Naive B cell (primary cell): ENCODE measurements at places on chromosomes 1 and 21. TPM values are rescaled to one million over a fixed set of nuclear protein-coding genes. Genes with fewer than 3 reads are reported as not detected.

DNA sequence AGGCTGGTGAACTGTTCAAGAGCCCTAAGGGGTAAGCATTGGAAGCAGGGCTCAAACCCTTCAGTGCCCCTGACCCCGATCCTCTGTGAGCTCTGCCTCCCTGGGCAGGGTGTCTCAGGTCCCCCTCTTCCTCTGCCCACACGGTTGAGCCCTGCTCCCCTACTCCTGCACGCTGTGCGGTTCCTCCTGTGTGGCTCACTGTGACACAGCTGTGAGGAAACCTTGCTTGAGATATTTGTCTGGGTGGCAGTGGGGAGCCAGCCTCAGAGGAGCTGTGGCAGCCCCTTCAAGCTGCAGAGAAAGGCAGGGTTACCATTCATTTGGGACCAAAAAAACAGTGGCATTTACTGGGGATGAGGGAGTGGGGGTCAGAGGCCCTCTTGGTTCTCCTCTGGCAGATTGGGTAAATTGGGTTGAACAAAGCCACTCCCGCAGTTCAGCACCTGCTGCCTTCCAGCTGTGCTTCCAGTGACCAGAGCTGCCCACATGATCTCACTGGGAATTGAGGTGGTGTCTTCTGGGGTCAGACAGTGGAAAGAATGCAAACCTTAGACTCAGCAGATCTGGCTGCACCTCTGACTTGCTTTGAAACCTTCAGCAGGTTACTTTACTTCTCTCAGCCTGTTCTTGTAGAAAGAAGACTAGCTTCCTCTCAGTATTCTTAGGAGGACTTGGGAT is 60.6 kb upstream of the CD1D start:
- no peak for DNase-seq
- H3K4me3 ChIP-seq = no peak overlapping the region
- H3K36me3 ChIP-seq = no peaks in the 10 kb centered on the region
- H3K27me3 ChIP-seq = peaks cover 23% of the 10 kb centered on the region
- H3K4me1 ChIP-seq = peaks cover 20% of the 10 kb centered on the region

GRCh38 chr1:236336084-236336483 is 54.3 kb upstream of the ERO1B start:
- no peak overlapping the region for H3K27ac ChIP-seq
- DNase-seq = no peak
- H3K27me3 ChIP-seq = peaks cover 4% of the 10 kb centered on the region
- no peaks in the 10 kb centered on the region for H3K4me1 ChIP-seq

- no peak overlapping the region for H3K27ac ChIP-seq
- H3K27me3 ChIP-seq = no peaks in the 10 kb centered on the region
- no peaks in the 10 kb centered on the region for H3K4me1 ChIP-seq
- DNase-seq = no peak
Observed at GRCh38 chr1:171748651-171749050, 6.8 kb upstream of the VAMP4 start.

GRCh38 chr1:36157973-36158826 is 2.2 kb downstream of the MAP7D1 start:
- no peaks in the 10 kb centered on the region for H3K27me3 ChIP-seq
- no peak for DNase-seq
- peak overlapping the region; percentile 73 for H3K4me3 ChIP-seq
- H3K4me1 ChIP-seq = peaks cover 55% of the 10 kb centered on the region
- H3K27ac ChIP-seq = peak overlapping the region; percentile 93
- no peaks in the 10 kb centered on the region for H3K36me3 ChIP-seq

The ERMAP gene
- 2.2 TPM for polyA plus RNA-seq
